Cardiac fibroblast (primary cell): ENCODE measurements at places on chromosomes 6 and 20.

DNA sequence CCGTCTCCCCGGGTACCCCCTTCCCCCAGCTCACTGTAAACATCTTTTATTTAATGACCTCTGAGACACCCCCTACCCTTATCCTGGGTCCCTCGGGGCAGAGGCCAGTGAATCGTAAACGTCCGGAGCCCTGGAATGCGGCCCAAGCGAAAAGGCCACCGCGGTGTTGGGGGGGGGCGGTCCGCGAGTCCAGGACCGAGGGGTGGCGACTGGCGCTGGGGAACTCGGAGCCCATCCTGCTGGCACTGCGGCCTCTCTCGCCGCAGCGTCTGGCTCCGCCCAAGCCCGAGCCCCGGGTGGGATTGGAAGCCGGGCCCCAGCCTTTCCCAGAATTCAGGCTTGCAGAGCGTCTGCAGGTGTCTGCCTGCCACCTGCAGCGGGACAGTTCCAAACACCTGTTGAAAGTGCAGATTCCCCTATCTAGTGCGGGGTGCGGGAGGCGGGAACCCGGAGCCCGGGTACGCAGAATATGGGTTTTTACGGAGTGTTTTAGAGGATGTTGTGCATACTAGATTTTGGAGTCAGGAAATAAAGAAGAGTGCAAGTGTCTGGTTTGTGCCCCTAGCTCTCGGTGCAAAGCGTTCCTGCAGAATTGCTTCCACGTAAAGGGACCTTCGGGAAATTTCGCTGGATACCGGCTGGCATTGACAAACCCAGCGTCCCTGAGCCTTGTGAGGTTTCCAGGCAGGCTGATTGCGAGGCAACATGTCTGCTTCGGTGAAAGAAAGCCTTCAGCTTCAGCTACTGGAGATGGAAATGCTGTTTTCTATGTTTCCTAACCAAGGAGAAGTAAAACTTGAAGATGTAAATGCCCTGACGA is 800 bp downstream of the RWDD2A start:
- DNase-seq: peak; percentile 10

DNA sequence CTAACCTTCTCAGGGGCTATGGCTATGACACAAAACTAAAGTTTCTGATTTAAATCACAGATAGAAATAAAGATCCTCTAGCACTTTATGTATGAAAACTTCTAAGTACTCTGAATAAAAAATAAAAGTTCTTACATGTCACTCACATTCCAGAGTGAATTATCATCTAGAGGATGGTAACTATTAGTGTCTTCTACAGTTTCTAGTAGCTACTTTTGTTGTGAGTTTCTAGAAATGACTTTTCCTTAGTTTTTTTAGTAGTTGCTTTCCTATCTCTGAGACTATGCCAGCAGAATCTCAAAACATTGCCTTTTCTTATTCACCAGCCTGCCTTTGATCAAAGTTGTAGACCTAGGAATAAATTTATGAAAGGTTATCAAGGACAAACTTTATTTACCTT is 10.1 kb downstream of the ZNF318 start:
- no peak for DNase-seq

DNA sequence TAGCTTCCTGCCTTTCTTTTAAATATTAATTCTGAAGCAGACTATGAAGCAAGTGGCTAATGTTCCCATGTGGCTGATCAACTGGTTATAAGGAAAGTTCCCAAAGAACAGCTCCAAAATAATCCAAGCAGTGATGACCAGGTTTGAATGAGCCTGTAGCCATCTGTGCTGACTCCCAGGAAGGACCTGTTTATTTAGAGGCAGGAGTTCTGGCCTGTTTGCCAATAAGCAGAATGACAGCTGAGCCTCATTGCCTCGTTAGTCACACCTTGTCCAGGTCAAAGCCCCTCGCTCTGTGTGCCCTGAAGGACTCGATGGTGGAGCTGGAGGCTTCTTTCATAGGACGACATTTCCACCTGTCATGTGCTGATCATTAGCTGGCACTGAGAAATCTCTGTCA is 97.4 kb downstream of the TMEM170B start:
- no peak for DNase-seq

GRCh38 chr6:128605961-128606360 is 85.6 kb upstream of the PTPRK start:
- peak; percentile 53 for DNase-seq

GRCh38 chr20:63969838-63970713 is at the start of gene ZNF512B:
Gene ZNF512B, minus strand, starts transcription at chr20:63969930. Its CDS starts 1,980 bp downstream, at chr20:63967950.
- DNase-seq: peak; percentile 44

- peak; percentile 49 for DNase-seq
These were observed 637.4 kb downstream of the MMUT start for GRCh38 chr6:48825501-48826151.

DNA sequence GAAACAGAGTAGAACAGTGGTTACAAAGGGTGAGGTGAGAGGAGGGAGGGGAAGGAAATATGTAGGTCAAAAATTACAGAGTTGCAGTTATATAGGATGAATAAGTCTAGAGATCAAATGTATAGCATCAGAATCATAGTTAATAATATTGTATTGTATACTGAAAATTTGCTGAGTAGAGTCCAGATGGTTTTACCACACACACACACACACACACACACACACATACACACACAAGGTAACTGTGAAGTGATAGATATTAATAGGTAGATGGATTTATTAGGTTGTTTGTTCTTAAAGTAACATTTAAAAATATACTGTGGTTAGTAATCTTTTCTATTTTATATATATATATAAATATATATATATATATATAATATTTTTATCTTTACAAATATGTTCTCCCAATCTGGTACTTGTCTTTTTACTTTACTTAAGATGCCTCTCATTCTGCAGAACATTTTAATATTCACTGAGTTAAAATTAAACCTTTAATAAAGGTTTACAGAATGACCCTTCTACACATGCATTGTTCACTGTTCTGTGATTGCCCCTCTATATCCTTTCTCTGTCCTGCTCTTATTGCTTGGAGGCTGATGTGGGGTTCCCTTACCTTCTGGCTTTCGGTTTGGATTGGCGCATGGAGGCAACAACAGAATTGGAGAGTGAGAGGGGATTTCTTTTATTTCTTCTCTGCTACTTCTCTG is 408 bp downstream of the PTCHD4 start:
- no peak for DNase-seq

- no peak for DNase-seq
These were observed 33.9 kb upstream of the BCLAF1 start for GRCh38 chr6:136323431-136324112.

GRCh38 chr20:35831029-35831428 is 59.2 kb downstream of the PHF20 start:
- DNase-seq: no peak

GRCh38 chr6:151498327-151498726 is 4.5 kb downstream of the CCDC170 start:
- peak; percentile 43 for DNase-seq

- DNase-seq: no peak
These were observed 8.8 kb downstream of the NKX2-4 start for GRCh38 chr20:21388566-21388965.

DNA sequence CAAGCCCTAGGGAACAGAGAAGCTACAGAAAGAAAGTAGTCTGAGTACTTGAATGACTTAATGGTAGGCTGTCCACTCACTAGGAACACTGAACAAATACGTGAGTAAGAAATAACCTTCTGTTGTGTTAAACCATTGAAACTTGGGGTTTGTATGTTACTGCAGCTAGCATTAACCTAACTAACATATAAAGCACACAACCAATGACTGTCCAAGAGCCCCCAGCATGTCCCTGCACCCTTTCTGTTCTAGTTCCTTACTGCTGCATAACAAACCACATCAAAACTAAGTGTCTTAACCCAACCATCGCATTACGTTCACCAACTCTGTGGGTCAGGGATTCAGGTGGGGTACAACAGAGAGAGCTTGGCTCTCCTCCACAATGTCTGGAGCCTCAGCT is 10.5 kb upstream of the RNF8 start:
- DNase-seq: no peak

DNA sequence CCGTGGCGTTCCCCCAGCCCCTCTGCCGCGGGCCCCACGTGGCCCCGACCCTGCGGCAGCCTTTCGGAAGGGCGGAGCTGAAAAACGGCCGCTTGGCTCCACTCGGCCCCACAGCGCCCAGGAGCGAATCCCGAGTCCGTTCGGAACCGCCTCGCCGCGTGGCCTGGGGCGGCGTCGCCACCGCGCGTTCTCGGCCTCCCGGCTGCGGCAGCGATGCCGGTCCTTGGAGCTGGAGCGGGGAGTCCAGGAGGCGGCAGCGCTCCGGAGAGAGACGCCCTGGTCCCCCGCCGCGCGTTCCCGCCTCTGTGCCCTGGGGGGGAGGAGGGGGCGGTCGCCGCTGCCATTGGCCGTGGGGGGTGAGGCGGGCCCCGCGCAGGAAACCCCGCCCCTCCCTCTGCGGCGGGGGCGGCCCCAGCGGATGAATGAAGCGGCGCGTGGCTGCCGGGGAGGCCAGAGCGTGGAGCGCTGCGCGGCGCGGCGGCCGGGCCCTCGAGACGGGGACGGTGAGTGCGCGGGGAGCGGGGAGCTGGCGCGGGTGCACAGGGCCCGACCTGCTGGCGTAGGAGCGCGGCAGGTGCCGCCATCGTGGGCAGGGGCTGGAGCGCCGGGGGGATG is at the start of gene SLCO4A1:
TSS of gene SLCO4A1 (plus strand) at position 453 of the 615 bp plus-strand sequence. CDS start 13,952 bp downstream, outside the sequence.
- DNase-seq: peak; percentile 48

- DNase-seq: peak; percentile 94
These were observed 20.3 kb downstream of the SNTA1 start for GRCh38 chr20:33423141-33423834.

DNA sequence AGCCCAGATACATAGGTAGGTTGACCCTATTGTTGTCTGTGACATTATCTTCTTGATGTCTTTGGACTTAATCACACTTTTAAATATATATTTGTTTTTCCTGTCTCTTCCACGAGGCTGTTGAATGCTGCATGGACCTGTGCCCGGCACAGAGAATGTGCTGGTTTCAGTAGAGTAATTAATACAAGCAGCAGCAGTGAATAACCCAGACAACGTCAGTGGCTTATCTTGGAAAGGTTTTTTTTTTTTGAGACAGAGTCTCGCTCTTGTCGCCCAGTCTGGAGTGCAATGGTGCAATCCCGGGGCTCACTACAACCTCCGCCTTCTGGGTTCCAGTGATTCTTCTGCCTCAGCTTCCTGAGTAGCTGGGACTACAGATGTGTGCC is 108.2 kb downstream of the CDH26 start:
- no peak for DNase-seq

DNA sequence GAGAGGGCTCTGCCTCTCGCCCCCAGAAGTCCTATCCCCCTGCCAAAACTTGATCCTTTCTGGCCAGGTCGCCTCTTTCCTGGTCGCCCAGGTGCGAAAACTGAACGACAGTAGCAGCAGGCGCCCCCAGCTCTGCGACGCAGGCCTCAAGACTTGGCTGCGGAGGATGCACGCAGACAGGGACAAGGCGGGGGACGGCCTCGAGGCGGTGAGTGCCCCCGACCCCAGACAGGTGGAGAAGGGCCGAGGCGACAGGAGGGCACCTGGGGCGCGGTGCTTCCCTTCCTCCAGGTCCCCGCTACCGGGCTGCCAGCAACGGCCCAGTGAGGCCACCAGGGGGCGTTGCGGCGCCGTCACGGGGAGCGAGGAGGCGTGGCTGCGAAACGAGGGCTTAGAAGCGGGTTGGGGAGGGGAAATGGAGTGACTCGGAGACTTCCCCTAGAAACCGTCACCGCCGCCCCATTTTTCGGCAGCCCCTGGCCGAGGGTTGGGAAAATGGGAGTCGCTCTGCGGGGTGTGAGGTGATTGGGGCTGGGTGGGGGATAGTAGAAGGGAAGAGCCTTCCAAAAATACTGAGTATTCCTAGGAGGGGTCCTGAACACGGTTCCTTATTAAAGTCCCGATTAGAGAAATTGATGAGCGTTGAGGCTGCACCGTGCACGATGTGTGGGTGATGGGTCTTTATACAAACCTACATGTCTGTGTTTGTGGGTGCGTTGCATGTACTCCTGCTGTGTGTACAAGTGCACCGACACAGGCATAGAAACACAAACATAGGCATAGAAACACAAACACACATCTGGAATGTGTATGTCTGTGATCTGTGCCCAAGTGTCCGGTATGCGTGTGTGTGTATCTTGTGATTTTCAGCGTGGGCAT is 44.6 kb downstream of the ARHGAP40 start:
- DNase-seq: peak; percentile 66

GRCh38 chr20:4088766-4089165 is 73.4 kb upstream of the RNF24 start:
- DNase-seq: no peak

- DNase-seq: no peak
These were observed 52.4 kb upstream of the TINAG start for GRCh38 chr6:54255886-54256285.

DNA sequence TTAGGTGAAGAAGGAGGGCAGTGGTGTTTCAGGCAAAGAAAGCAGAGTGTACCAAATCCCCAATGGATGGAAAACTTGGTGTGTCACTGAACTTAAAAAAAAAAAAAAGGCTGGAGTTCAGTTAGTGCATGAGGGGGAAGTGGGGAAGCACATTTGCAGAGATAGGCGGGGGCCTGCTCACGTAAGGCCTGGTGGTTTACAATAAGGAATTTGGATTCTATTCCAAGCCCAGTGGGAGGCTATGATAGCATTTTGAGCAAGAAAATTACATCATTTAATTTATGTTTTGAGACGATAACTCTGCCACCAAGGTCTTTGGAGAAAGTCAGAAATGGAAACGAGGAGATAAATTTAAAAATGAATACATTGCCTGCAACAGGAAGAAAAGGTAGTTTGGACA is 225.5 kb downstream of the EYA4 start:
- peak; percentile 49 for DNase-seq

GRCh38 chr20:47216819-47217410 is 139.6 kb downstream of the ZMYND8 start:
- DNase-seq: no peak

GRCh38 chr6:119514345-119514744 is 164.8 kb upstream of the MAN1A1 start:
- DNase-seq: no peak

DNA sequence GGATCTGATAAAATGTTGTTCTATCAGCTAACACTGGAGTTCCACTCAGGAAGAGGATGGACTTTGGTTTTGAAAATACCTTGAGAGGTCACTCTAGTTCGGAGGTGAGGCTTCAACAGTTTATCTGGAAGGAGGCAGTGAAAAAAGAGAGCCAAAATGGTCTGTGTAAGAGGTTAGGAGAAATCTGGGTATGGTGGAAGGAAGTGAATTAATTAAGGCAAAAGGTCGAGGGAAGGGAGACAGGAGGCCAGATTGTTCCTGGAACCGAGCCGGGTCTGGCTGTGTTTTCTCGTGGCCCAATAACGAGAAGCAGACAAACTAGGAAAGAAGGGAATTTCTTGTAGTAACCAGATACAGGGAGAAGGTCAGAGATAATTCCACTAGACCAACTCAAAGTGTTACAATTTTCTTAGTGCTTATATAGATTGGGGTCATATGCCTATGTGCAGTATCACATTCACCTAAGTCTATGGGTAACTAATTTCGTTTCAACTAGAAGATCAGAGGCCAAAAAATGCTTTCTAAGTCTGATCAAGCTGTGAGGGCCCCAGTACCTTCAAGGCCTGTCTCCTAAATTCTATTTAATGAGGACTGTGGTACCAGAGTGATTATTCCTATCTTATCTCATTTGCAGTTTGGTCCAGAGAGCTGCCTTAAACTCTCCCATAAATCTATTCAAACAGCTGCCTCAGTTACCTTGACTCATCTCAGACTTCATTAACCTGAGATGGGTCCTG is 96.0 kb upstream of the SNX9 start:
- no peak for DNase-seq

- DNase-seq: no peak
These were observed 96.2 kb downstream of the RTN4IP1 start for GRCh38 chr6:106533054-106533453.
